Mucosa of gallbladder (tissue), 1 donor: ENCODE measurements at places on chromosomes 7 and 10. TPM values are rescaled to one million over a fixed set of nuclear protein-coding genes. Genes with fewer than 3 reads are reported as not detected.

Gene GIMAP8
- 11.4 TPM for total RNA-seq

Gene OPALIN
- total RNA-seq: not detected

Gene TACC2
- total RNA-seq: 92.5 TPM

Gene WDR86
- 2.9 TPM for total RNA-seq

Gene FBXL13
- 2.5 TPM for total RNA-seq

Gene SAP25
- 13.3 TPM for total RNA-seq

Gene SEC61G
- 91.8 TPM for total RNA-seq

Gene LIPJ
- total RNA-seq: not detected

Gene POT1
- total RNA-seq: 19.3 TPM

Gene DYNC1I1
- 2.7 TPM for total RNA-seq

Gene RARRES2
- 143 TPM for total RNA-seq

Gene CPN1
- total RNA-seq: not detected

Gene HERC4
- 40.7 TPM for total RNA-seq

Gene INPP5F
- total RNA-seq: 13.8 TPM

Gene CARD11
- total RNA-seq: 35.8 TPM

Gene SEMA3D
- 1.4 TPM for total RNA-seq

Gene TMEM176B
- total RNA-seq: 304 TPM

Gene CTAGE4
- total RNA-seq: 7.5 TPM

Gene OPN4
- not detected for total RNA-seq

Gene NOS3
- 12.6 TPM for total RNA-seq

Gene HGF
- total RNA-seq: 8.0 TPM

Gene BEND7
- total RNA-seq: 43.5 TPM

Gene CRTAC1
- total RNA-seq: 1.6 TPM

Gene MINDY4
- total RNA-seq: 23.1 TPM

Gene GARIN1A
- total RNA-seq: 2.6 TPM

Gene TMEM178B
- total RNA-seq: 3.5 TPM

Gene CDHR1
- 0.66 TPM for total RNA-seq

Gene CDC14C
- total RNA-seq: not detected

Gene CRYGN
- total RNA-seq: 0.43 TPM

Gene IKZF1
- 17.4 TPM for total RNA-seq

Gene XRCC2
- 0.69 TPM for total RNA-seq

Gene PAX4
- total RNA-seq: not detected

Gene NOD1
- total RNA-seq: 12.7 TPM

Gene SLC12A9
- 76.1 TPM for total RNA-seq

Gene LEP
- total RNA-seq: not detected

Gene DOCK1
- 44.9 TPM for total RNA-seq

Gene PILRA
- total RNA-seq: 8.0 TPM

Gene PTN
- total RNA-seq: 39.3 TPM

Gene MYO3A
- 0.06 TPM for total RNA-seq

Gene CPEB3
- total RNA-seq: 9.7 TPM

Gene CTAGE6
- 0.60 TPM for total RNA-seq

Gene NANOS1
- total RNA-seq: 0.60 TPM

Gene ALDH18A1
- 95.4 TPM for total RNA-seq

Gene PSAP
- total RNA-seq: 1,332 TPM

Gene ZNF394
- 27.3 TPM for total RNA-seq

Gene SPRN
- not detected for total RNA-seq

Gene FXYD4
- total RNA-seq: 1.6 TPM
